ENCODE measurements at places on chromosomes 16 and 17.

- DNase-seq, result no peak
Observed at GRCh38 chr16:77143364-77143763, 47.6 kb upstream of the MON1B start.

DNA sequence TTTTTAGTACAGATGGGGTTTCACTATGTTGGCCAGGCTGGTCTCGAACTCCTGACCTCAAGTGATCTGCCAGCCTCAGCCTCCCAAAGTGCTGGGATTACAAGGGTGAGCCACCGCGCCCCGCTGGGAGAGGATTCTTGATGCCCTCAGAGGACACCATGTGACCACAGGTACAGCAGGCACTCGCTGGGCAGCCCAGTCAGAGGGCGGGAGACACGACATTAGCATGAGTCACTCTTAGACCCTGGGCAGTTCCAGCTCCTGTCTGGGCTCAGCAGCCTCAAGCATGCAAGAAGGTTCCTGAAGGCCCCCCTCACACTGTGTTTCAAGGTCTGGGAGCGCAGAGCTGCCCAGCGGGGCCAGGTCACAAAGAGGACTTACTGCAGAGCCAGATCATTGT lies 11.9 kb downstream of the STAC2 start:
- no peak for DNase-seq

- DNase-seq, result no peak
Observed at GRCh38 chr16:35750701-35751104, 2291.3 kb downstream of the TP53TG3F start.

DNA sequence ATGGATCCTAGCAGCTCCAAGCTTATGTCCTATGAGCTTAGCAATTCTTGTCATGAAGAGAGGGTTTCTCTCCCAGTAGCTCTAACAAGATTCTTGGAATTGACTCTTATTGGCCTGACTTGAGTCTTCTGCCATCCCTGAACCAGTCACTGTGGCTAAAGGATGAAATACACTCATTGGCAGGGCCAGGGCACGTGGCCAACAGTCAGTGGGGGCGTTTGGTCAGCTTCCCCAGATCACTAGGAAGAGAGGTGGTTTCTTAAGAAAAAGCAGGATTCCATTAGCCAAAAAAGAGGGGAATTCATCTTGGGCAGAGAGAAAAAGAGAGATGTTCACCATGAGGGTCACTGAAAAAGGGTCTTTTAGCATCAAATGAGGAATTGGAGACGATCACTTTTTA lies 363.2 kb downstream of the SNX29 start:
- DNase-seq, result no peak

GRCh38 chr16:51163894-51164566 lies 13.0 kb upstream of the SALL1 start:
- DNase-seq, result no peak

DNA sequence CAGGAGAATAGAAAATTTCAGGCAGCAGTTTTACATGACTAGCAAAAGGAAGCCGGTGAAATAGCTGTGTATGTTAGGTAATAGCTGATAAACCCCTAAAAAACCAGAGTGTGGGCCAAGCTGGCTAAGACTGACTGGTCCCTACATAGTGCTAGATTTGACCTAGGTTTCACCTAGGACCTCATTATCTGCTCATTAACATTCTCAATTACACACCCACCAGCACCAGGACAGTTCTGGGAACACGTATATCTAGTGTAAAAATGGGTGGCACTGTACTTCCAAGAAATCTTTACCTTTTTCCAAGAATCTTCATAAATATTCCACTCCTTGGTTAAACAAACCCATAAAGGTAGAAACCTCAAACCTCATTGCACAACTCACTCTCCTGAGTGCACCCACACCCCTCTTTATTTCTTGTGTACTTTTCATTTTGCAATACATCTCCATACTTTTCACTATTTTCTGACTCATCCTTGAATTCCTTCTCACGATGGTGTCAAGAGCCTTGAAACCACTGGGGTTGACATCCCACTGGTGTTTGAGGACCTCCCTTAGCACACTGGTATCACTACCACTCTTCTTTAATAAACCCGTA lies 262.7 kb upstream of the KCNJ16 start:
- DNase-seq, result no peak

DNA sequence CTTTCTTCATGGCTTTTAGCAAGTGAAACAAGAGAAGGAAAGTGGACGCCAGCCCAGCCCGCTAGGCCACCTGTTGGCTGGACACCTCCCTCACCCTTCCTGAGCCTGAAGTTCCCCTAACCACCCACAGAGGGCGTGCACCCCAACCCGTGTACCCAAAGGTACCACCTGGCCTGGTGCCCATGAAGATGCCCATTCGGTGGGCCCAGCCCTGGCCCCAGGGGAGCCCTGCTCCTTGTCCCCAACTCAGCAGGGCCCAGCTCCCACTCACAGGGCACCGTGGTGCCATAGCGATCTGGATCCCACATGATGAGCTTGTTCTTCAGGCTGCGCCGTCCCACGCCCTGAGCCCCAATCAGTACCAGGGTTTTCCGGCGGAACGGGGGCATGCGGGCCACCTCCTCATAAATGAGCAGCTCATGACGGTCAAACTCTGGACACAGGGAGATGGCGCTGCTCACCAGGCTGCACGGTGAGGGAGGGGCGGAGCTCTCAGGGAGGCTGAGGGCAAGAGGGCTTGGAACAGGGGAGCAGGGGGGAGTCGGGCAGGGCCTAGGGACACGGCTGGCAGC lies 26.8 kb downstream of the MPP2 start:
- peak; percentile 16 for DNase-seq

DNA sequence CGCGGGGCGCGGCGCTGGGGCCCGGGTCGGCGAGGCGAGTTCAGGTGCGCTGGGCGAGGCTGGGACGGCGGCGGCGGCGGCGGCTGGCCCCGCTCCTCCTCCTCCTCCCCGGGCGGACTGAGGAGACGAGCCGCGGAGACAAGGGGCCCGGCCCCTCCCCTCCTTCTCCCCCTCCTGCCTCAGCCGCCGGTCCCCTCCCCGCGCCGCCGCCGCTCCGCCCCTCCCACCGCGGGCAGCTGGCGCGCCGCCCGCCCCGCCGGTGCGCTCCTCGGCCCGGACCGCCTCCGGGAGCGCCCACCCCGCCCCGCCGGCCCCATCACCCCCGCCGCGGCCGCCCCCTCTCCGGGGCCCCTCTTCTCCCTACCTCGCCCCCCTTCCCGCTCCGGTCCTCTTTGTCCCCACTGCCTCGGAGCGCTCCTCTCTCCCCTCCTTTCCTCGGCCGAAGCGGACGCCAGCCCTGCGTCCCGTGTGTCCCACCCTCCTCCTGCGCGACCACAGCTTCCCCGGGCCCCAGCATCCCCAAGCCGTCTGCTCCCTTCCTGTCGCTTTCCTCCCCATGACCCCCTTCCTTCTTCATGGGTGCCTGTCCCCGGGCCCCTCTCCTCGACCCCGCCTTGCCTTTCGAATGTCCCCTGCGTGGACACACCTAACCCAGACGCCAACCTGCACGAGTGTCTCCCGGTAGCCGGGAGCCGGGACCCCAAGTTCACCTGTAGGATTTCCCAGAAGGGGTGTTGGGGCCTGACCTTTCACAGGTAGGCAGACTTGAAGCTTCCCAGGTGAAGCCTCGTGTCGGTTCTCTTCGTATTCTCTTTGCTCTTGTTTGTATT lies at the start of gene TOX3:
Gene TOX3 (minus strand): TSS at position 140 of the 830 bp plus-strand sequence. CDS start 420 bp downstream, outside the sequence.
- DNase-seq, result no peak

DNA sequence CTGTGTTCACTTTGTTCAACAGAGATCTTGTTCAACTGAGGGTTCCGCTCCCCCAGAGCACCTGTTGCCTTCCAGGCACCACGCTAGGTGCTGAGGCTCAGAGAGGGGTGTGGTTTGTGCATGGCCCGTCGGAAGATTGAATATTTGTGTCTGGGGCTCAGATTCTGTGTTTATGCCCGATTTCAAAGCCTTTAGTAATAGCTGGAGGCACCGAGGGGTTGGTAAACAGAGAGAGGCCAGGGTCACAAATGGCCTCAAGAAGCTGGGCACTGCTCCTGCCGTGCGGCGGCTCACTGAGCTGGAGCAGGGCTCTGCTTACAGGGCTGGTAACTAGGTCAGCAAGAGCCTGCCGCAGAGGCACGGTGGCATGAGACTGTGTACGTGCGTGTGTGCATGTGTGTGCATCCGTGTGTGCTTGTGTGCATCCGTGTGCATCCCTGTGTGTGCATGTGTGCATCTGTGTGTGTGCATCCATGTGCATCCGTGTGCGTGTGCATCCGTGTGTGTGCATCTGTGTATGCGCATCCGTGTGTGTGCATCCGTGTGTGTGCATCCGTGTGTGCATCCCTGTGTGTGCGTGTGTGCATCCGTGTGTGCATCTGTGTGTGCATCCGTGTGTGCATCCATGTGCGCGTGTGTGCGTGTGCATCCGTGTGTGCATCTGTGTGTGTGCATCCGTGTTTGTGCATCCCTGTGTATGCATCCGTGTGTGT lies 5.4 kb downstream of the ITGAE start:
- no peak for DNase-seq

GRCh38 chr16:52747088-52747595 lies 200.2 kb upstream of the TOX3 start:
- DNase-seq, result no peak

GRCh38 chr16:57677622-57678369 lies 9.7 kb downstream of the ADGRG3 start:
- DNase-seq, result no peak

DNA sequence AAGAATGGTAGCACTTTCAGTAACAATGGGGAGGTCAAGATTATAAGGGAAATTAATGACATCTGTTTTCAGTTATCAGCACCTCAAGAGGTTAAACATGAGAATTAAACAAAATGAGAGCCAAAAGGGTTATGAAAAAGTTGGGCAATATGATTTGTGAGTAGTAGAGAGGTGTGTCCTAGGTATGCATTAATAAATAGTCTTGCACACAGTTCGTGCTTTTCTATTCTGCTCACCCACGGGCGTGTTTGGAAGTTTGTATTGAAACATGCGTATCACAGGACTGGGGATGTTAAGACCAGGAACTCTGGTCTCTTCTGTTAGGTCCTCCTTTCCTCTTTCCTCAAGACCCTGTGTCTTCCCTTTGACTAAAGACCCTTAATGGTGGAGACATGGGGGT lies 6.0 kb downstream of the BPTF start:
- no peak for DNase-seq

- DNase-seq, result no peak
Observed at GRCh38 chr17:30170415-30170987, 53.9 kb downstream of the NSRP1 start.

DNA sequence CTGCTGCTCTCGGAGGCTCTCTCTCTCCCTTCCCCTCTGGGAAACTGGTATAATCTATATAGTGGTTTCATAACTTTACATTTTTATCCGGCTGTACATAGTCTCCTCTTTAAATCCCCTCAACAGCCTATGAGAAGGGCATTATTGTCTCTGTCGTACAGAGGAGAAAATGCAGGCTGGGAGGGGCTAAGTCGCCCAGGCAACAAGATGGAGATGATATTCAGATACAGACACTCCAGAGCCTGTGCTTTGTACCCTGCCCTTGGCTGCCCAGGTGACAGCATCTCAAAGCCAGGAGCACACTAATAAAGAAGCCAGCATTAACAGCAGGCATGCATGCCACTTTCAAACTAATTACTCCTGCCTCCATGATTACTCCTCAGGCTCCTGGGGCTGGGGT lies 4.7 kb upstream of the EIF1 start:
- no peak for DNase-seq

DNA sequence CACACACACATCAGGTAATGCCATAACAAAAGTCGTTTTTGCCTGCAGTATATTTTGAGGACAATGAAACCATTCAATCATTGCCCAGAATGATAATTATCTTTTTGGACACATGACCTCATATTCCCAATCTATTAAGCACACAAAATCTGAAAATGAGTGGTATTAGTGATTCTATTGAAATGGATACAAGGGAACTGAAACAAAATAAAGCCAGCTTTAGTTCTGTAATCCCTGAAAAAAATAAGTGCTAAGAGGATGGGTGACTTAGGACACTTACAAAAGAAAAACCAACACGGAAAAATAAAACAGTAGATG lies 128.3 kb upstream of the MAF start:
- no peak for DNase-seq

DNA sequence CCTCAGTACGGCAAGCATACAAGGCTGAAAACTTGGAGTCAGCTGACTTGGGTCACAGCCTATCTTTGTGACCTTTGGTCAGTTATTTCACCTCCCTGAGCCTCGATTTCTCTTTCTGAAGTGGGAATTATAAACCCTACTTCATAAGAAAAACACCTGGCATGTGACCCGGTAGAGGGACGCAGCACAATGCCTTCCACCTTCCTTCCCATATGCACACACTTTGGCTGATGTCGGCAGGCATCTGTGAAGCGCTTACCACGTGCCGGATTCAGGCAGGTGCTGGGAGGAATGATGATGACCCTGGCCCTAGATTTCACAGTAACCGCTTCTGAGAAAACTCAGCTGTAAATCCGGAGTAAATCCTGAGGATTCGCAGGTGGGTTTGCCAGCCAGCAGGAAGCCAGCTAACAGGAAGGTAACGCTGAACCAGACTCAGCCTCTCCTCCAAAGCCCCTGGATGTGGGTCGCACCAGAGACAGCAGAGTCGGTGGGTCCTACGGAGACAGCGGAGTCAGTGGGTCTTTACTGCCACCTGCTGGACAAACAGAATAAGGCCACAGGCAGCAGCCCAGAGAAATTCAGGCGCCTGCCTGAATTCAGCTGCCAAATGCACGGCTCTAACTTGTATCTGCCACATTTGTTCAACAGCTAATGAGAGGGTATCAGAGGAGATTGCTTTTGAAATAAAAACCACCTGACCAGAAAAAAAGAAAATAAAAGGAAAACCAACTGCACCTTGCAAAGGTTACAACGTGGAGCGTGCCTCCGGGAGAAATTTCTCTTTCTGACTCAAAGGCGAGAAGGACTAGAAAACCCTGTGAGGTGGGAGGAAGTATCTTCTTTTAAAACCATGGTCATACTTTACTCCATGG lies 16.6 kb downstream of the COPRS start:
- DNase-seq, result peak; percentile 31

- no peak for DNase-seq
Observed at GRCh38 chr17:75755205-75755901, 9.6 kb downstream of the GALK1 start.

GRCh38 chr17:50100921-50101345 lies 5.8 kb downstream of the PDK2 start:
- no peak for DNase-seq

All from stimulated activated CD4-positive, alpha-beta T cell treated with anti-CD3 and anti-CD28 coated beads, TNF-alpha, amount 100 ng/mL, for 24 hours (primary cell).